ENCODE measurements at places on chromosomes 16 and 17.

- DNase-seq, result no peak
Observed at GRCh38 chr16:56781528-56781961, 51.6 kb downstream of the NUP93 start.

GRCh38 chr17:61786088-61786487 lies 77.2 kb downstream of the BRIP1 start:
- no peak for DNase-seq

DNA sequence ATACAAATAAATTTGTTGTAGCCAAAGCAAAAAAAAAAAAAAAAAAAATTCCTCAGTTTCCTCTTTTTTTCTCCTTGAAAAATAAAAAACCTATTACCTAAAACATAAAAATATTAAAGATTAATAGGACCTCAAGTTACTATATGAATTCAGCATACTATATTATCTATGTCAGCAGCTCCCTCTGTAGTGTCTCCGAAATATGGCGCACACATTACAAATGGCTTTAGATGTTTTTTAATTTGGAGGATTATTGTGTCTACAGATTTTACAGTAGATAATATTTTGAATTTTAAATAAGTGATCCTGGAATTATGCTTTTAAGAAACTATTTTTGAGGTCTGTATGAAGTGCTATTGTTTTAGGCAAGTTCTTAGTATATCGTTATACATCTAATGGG lies 94.4 kb downstream of the NLK start:
- DNase-seq, result no peak

DNA sequence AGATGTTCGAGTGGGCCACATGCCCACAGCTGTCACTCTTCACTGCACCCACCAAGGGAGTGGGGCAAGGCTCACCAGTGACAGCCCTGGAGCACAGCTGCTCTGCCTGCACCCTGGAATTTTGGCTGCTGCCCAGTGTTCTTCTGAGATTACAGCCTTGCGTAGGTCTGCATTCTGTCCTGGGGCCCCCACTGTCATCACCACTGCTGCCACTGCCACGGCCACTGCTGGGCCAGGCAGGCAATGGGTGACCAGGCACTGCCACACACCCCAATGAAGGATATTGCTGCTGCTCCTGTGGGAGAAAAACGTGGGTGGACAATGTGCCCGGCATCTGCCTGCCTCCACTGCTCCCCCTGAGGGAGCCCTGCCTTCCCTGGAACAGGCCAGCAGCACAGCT lies 1717.0 kb downstream of the TP53TG3F start:
- no peak for DNase-seq

DNA sequence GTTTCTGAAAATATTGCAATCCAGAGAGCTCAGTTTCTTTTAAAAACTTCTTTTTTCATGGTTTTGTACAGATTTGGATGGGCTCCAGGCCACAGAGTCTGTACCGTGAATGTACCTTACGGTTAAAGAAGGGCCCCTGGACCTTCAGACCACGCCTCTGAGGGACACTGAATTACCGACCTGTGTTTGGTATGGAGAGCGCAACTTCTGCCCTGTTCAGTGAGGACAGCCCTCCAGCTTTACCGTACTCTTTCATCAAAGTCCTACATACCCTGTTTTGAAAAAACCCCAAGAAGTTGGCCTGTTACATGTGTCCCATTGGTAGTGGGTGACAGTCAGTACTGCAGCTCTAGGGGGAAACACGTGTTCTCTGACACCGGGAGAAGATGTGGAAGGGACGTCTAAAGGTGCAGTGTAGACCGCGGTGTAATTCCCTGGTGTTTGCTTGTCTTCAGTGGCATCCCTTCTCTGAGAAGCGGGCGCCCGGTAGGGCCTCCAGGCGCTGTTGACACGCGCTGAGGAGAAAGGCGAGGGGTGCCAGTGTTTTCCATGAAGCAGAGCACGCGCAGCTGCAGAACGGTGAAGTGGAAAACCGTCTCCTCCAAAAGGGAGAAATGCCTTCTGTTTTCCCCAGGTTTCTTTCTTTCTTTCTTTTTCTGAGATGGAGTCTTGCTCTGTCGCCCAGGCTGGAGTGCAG lies 6.2 kb downstream of the PGS1 start:
- DNase-seq, result no peak

- no peak for DNase-seq
Observed at GRCh38 chr17:20203761-20204263, 194.7 kb downstream of the SPECC1 start.

- no peak for DNase-seq
Observed at GRCh38 chr16:89890200-89890599, 16.8 kb downstream of the TCF25 start.

DNA sequence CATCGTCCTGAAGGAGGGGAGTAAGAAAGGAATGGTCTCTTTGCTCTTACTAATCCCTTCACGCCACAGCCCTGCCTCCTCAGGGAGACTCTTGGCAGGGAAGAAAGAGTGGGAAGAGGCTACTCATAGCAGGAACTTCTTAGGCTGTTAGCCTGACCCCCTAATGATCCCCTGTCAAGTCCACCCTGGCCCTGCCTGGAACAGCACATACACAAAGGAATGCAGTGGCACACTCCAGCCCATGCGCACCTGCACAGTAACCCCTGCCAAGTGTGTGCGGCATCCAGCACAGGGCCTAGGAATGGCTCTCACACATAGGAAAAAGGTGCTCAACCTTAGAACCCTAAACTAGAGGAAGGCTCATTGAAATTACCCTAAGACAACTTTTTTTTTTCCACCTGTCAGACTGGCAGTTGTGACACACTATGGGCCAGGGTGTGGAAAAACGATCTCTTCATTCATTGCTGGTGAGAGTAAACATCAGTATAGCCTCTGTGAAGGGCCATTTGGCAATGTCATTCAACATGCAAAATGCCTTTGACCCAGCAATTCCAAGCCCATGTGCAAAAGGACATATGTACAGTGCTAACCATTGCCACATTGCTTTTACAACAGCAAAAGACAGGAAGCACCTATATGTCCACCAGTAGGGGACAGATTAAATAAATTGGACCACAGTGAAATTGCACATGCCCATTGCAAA lies 50.1 kb downstream of the PIMREG start:
- no peak for DNase-seq

DNA sequence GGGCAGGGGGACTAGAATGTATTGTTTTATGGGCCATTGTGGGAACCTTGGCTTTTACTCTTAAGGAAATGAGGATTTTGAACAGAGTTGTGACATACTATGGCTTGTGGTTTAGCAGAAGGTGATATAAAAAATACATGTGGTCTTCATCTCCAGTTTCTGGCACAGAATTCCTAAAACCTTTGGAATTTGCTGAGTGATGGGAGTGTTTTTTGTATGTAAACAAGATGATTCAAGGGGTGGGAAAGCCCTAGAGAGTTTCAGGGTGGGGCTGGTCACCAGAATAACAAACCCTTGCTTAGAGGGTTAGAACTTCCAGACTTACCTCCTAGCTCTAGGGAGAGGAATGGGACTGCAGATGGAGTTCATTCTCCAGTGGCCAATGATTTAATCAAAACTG lies 316.1 kb downstream of the PHKB start:
- DNase-seq, result no peak

- DNase-seq, result no peak
Observed at GRCh38 chr17:29412780-29413565, 22.8 kb downstream of the TAOK1 start.

- DNase-seq, result no peak
Observed at GRCh38 chr16:50457979-50458491, 89.2 kb upstream of the BRD7 start.

DNA sequence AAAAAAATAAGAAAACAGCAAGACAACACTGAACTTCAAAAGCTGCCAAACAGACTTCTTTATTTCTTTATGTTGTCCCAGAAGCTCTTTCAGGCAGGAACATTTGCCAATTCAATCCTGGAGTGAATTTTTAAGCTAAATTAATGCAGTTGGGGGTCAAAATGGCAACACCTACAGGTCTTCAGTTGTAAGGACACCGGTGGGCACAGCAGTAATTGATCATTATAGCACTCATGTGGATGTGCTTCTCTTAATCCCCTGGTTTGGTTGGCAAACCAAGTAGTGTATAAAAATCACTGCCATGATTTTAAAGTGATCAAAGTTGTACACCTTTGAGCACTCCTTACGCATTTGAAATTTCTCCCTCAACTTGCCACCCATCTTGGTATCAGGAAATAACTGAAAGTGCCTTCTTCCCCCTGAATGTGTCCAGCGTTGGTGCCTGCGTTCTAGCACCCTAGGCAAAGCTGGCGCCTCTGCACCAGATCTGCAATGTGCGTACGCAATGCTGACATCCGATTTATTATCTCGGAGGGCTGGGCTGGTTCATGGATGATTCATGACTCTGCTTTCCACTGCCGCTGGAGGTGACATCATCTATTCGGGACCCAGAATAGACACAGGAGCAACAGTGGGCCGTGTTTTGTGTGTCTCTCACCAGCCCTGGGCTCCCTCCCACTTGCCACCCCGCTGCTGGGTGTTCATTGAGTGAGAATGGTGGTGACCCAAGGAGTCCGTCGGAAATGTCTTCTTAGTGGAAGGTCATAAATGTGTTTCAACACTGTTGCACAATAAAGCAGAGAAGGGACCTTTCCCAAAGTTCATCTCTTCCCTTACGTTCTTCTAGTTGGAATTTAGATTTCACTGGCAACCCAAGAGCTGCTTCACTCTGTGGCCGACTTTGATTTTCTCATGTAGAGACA lies 203.4 kb downstream of the CCDC182 start:
- DNase-seq, result no peak

- no peak for DNase-seq
Observed at GRCh38 chr16:20515688-20516090, 60.5 kb downstream of the ACSM2B start.

DNA sequence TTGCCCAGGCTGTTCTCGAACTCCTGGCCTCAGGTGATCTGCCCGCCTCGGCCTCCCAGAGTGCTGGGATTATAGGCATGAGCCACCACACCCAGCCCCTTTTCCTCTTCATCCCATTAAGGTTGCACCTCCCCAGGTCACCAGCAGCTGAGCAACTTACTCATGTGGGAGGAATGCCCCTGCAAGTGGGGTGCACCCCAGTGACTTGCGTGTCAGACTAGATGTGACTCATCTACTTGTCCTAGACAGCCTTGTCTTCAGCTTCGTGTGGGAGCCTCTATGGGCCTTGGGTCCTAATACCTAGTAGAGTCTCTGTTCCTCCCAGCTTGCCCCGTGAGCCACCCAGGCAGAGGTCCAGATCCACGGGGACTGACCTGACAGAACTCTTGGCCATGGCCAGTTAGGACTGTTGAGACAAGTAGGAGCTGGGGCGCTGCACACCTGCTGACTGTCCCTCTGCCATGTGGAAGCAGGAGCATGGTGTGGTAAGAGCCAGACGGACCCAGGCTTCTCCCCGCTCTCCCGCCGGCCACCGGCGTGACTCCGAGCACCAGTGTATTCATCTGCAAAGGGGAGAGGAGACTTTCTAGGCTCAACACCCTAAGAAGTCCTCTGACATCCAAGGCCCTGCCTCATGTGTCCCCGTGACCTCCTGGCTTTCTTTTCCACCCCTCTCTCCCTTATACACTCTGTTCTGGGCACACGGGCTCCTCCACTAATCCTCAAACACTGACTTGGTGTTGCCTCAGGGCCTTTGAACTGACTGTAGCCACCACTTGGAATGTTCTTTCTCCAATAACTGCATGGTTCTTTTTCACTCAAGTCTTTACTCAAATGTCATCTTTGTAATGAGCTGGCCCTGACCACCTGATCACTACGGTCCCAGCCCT lies 11.6 kb upstream of the CBX4 start:
- no peak for DNase-seq

- no peak for DNase-seq
Observed at GRCh38 chr17:61444831-61445230, 7.4 kb upstream of the TBX4 start.

- no peak for DNase-seq
Observed at GRCh38 chr16:8632675-8633182, 11.2 kb downstream of the METTL22 start.

GRCh38 chr16:86424985-86425384 lies 85.3 kb upstream of the FOXF1 start:
- DNase-seq, result no peak

- no peak for DNase-seq
Observed at GRCh38 chr16:3458852-3459361, 15.4 kb downstream of the NAA60 start.

- no peak for DNase-seq
Observed at GRCh38 chr17:80645706-80646325, 101.2 kb downstream of the RPTOR start.

DNA sequence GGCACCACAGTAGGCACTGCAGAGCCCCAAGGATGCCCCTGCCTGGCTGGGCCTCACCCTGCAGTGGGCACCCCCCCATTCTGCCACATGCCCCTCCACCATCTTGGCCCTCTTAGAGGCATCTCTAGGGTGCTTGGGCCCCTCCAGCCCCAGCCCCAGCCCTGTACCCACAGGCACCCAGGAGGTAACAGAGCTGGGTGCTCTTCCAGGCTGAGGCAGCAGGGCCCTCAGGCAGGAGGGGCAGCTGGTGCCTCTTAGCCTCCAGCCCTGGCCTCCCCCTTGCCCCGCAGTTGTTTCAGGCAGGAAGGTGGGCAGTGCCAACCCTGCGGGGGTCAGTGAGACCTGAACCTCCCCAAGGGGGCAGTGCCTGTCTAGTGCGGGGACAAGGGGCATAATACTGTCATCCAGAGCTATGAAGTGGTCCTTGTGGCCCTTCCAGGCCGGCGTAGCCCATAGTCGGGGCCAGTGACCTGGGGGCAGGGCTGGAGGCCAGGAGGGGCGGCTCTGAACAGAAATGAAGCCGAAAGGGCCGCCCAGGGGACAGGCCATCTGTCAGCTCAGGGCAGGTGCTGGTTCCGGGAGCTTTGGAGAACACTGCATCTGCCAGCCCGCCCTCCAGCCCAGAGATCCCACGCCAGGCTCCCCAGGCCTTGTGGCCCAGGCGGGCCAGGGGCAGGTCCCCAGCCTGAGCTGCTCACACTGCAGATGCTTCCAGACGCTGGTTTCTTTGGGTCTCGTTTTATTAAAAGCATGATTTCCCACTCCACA lies 4.9 kb upstream of the AATK start:
- DNase-seq, result no peak

GRCh38 chr16:81327447-81328196 lies 12.9 kb downstream of the GAN start:
- no peak for DNase-seq
